ENCODE measurements at places on chromosomes 16 and 17.

GRCh38 chr17:20852239-20852989, 190.4 kb downstream of the USP22 start:
- peak; percentile 22 for DNase-seq

DNA sequence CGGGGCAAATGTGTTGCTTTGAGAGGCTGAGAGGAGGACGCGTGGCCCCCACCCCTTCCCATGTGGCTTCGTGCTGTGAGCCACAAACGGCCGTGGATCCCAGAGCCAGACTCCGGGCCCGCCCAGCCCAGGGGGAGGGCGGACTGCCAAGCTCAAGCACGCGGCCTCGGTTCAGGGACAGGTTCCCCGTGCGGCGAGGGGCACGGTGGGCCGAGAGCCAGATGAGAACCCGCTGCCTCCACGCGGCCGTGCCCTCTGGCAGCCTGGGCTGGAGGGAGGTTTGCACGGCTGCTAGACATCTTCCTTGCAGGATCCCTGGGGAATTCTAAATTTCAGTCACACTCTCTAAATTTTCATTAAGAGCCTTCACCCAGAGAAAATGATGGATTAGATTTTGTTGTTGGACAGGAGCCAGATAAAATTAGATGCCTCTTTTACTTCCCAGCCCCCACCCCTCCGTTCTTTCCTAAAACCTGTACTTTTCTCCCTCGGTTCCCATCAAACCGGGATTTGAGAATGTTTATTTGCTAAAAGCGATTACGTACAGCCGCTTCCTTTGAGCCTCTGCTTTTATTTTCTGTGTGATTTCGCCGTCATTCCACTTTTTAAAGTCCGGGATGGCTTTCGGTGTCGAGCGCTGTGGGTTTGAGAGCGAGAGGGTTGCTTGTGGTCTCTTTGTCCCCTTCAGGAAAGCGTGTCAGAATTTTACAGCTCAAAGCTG, 25.0 kb upstream of the GNG13 start:
- DNase-seq: peak; percentile 69

- peak; percentile 86 for DNase-seq
Measured at GRCh38 chr17:10198509-10199249, at the start of gene GAS7. GAS7 (minus strand) TSS chr17:10198606.

GRCh38 chr17:78127239-78127887, 1.2 kb downstream of the TMC6 start:
- DNase-seq: no peak

DNA sequence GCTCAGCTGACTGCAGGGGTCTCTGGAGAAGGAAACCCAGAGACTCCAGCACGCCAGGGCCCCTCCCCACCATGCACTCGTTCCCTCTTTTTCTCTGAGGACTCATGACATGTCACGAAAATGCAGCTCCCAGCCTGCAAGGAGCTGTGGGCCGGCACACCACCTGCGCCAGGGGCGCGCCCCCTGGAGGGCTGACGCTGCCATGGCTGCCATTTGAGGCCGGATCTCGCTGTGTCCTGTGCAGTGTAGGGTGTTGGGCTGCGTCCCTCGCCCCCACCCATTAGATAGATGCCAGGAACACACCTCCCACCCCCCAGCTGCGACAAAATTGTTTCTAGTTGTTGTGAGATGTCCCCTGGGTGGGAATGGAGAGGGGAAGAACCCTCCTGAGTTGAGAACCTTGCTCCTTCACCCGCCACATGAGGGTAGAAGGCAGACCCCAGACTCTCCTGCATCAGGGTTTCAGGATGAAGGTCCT, 8.2 kb downstream of the SYNGR2 start:
- DNase-seq: peak; percentile 52

DNA sequence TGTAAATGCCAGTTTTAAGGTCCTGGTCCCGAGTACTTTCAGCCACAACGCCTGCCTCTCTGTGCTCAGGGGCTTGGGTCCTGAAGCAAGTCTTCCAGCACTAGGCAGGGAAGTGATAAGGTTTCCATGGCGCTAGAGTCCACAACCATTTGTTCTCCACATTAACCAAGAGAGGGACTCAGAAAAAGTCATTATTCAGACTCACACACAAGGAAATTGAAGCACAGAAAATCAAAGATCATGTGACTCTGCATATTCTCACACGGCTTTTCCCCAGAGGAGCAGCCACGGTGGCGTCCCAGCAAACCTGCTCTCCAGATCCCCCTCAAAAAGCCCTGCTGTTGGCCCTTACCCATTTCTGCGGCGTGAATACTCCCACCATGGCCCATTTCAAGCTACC, 9.7 kb downstream of the ENPP7 start:
- DNase-seq: no peak

- DNase-seq: no peak
Measured at GRCh38 chr16:83990492-83990891, 22.4 kb downstream of the NECAB2 start.

DNA sequence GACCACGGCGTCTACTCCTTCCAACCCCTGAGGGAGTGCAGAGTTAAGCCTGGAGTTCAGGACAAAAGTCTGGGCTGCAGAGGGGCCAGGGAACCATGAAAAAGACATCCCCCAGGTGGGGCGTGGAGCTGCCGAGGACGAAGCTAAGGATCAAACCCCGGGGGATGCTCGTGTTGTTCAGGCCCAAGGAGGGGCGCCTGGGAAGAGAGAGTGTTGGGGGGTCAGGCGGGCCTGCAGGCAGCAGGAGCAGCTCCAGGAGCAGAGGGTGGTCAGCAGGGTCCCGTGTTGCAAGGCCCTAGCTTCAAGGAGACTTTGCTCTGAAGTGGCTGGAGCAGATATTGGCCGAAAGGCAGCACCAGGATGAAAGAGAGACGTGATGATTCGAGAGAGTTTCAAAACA, 26.7 kb downstream of the NECAB2 start:
- no peak for DNase-seq

All from adipocyte (in vitro differentiated cells).